Left cardiac atrium (tissue), 4 donors: ENCODE measurements at places on chromosomes 13 and 19. TPM values are rescaled to one million over a fixed set of nuclear protein-coding genes. Genes with fewer than 3 reads are reported as not detected.

The DLL3 gene
- total RNA-seq = not detected

The GDF15 gene
- 0.50 TPM for total RNA-seq

The TRMT1 gene
- 18.4 TPM for total RNA-seq

The LGI4 gene
- 11.6 TPM for total RNA-seq

The PROZ gene
- not detected for total RNA-seq

The ZNF524 gene
- total RNA-seq = 14.1 TPM

The MBD3L3 gene
- not detected for total RNA-seq
